ENCODE measurements at places on chromosomes 12 and 14.

DNA sequence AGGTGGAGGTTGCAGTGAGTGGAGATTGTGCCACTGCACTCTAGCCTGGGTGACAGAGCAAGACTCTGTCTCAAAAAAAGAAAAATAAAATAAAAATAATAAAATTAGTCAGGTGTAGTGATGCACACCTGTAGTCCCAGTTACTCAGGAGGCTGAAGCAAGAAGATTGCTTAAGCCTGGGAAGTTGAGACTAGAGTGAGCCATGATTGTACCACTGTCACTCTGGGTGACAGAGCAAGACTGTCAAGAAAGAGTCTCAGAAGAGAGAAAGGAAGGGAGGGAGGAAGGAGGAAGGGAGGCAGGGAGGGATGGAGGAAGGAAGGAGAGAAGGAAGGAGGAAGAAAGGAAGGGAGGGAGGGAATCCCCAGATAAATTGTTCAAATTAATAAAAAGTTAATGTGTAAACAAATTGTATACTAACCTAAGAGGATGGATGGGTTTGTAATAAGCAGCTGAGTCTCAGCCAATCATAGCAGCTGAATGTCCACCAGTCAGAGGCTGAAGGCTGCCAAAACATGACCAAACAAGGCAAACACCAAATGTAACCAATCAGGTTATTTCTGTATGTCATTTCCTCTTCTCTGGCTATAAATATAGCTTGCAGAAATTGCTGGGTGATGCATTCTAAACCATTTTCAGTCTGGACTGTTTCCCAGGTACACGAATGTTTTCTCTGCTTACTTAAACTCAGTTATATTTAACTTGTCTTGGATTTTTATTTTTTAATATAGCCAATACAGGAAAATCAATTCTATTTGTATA lies 6.1 kb upstream of the CDCA4 start:
- no peak for DNase-seq

- DNase-seq: no peak
Observed at GRCh38 chr14:21220874-21221477, 48.3 kb downstream of the HNRNPC start.

DNA sequence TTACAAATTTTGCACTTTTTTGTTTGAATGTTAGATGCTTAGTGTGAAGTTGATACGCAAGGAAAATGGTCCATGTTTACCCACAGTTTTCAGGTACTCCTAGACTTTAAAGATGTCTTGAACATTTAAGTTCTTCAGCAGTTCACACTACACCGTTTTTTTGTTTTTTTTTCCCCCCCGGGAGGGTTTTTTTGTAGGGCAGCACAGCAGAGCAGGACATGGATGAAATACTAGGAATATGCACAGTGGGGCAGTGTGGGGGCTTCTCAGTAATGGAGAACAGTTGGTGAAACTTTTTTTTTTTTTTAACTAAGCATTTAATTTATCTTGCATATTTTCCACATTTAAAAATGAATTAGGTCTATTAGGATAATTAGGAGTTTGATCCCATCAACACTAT lies 4.9 kb downstream of the RAN start:
- no peak for DNase-seq

GRCh38 chr12:50248883-50249282 lies 34.4 kb downstream of the LIMA1 start:
- no peak for DNase-seq

- DNase-seq: no peak
Observed at GRCh38 chr12:40375076-40375475, 150.3 kb downstream of the LRRK2 start.

DNA sequence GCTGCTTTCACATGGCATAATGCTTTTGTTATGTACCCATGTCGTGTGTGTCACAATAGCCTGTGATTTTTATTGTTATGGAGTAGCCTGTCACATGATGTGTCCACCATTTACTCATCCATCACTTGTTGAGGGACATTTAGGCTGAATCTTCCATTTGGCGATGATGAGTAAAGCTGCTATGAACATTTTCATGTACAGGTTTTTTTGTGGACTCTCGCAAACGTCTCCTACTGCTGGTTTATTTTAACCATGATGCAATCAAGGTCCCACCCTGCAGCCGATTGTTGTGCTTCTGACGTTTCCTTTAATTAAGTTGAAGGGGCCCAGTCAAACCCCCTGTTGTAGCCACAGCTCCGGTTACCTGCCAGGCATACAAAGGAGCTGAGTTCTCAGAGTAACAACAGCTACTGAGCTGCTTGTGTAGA lies 63.2 kb downstream of the ZNF664 start:
- DNase-seq: no peak

DNA sequence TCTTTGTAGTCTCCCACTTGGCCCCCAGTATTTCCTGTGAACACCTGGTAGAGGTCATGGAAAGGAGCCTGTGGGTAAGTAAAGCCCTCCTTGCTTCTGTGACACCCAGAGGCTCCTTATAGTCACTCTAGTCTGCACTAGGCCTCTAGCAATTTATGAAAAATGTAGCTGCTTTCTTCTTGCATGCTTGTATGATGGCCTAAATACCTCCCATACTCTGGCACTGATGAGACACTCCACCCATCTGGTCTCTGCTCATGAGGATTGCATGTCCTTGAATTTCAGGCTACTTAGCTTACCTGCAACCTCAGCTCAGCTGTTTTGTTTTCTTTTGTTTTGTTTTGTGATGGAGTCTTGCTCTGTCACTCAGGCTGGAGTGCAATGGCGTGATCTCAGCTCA lies 4.6 kb upstream of the A2ML1 start:
- no peak for DNase-seq

DNA sequence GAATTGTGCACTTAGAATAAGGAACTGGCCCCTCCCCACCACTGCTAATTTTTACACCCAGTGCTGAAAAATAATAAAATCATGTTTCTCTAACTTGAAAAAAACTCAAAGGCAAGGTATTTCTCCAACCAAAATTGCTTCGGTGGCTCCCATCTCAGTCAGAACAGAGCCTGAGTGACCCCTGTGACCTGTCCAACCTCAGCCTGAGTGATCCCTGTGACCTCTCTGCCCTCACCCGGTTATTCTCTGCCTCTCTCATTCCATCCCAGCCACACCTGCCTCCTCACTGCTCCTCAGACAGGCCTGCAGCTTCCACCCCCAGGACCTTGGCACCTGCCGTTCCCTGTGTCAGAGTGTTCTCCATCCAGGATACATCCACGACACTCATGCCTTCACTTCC lies 5.1 kb downstream of the SLC6A12 start:
- no peak for DNase-seq

GRCh38 chr12:47705566-47706425 lies at the start of gene RPAP3:
TSS of gene RPAP3 (minus strand) at chr12:47706030. CDS start at chr12:47702840, 3,190 bp downstream.
- peak; percentile 95 for DNase-seq

DNA sequence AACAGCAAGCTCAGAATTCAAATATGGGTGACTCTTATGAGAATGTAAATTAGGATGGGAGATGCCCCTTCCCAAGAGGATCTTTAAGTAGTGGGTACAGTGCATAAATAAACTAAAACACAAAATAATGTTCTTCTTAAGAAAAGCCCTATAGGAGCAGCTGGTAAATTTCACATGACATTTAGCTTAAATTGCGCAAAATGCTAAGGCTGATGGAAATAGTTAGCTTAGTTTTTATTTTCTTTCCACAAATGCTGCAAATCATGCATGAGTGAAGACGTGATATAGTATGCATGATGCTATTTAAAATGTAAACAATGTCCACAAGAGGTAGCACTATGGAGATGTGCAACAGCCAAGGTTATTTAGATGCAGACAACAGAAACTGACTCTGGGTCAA lies 328.1 kb downstream of the ATP23 start:
- DNase-seq: no peak

DNA sequence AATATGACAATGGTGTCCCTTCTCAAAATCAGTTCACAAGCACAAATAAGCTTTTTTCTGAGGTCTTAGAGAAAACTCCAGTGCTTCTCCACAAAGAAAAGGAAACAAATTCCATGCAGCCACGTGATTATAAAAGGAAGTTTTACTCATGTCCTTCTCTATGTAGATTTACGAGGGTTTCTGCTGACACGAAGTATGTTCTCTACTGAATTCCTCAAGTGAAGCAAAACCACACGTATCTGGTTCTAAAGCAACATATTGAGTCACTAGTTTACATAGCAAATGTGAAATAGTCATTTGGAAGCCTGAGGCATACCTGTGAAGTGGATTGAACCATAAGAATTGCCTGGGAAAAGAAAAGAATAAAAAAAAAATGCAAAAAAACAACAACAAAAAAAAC lies 31.9 kb downstream of the BMP4 start:
- DNase-seq: no peak

DNA sequence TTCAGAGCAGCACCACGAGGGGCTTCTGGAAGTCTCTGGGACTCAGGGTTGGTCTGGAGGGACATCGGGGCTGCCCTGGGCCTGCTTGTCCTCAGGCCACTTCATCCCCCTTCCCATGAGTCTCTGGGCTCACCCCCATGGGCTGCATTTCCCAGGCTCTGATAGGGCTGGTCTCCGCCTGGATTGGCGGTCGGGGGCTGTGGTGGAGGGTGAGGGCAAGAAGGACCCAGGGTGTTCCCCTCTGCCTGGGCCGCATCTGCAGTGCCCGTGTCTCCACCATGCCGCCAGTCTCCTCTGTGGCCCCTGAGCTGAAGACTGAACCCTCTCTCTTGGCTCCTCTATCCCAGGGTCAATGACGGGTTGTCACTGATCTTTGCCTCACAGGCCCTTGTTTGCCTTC lies 242.1 kb downstream of the ADGRD1 start:
- no peak for DNase-seq

DNA sequence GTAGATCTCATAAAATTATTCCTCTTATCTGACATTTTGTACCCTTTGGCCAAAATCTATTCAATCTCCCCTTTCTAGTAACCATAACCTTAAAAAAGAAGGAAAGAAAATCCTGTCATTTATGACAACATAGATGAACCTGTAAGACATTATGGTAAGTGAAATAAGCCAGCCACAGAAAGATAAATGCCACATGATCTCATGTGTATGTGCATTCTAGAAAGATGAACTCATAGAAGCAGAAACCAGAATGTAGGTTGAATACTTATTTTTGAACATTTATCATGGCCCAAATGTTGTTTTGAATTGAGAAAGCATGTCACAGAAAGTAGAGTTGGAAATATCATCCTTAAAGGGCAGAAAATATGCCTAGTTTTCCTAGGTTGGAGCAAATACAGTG lies 1053.6 kb downstream of the SLC6A15 start:
- DNase-seq: no peak

- DNase-seq: no peak
Observed at GRCh38 chr12:68113644-68114043, 45.9 kb downstream of the IFNG start.

- no peak for DNase-seq
Observed at GRCh38 chr12:21566223-21566906, 38.3 kb downstream of the GYS2 start.

DNA sequence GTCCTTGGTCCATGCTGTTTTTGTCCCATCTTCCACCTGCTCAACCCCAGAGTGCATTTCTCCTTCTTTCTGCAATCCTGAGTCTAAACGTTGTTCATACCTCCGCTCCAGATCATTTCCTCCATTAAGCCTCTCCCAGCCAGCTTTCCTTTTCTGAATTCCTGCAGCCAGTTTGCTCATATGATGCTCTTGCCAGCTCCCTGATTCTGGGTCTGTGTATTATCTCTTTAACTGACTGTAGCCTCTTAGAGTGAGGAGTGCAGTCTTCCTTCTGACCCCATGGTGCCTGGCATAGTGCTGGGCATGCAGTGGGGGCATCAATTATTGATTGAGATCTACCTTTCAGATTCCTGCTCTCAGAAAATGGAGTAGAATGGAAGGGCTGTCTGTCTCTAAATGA lies 11.5 kb upstream of the TBPL2 start:
- no peak for DNase-seq

DNA sequence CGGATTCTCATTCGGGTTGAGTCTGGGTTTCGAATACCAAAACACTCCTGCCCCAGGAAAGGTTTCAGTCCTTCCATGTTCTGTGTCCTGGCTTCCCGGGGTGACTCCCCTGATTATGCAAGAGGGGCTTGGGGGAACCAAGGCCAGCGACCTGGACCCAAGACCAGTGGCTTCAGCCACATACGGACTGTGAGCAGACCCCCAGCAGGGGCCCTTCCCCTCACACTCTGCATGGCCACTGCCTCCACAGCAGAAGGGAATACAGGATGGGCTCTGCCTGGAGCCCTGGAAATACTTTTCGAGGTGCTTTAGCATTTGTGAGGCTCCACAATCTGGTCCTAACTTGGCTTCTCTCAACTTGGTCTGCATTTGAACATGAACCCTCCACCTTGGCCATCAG lies 19.1 kb downstream of the HDAC7 start:
- DNase-seq: no peak

DNA sequence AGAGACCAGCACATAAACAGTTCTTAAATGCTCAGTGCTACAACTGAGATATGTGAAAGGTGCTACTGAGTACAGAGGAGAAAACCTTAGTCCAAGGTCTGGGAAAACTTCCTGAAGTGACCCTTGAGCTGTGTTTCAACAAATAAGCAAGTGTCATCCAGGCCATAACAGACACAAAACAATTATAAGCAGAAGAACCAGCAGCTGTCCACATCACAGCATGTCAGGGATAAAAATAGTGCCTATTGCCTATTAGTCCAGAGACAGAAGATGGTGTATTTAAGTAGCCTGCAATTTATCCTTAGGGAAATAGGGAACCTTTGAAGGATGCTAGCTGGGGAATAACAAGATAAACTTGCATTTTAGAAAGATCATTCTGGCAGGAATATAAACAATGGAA lies 237.8 kb downstream of the SPTSSA start:
- no peak for DNase-seq

DNA sequence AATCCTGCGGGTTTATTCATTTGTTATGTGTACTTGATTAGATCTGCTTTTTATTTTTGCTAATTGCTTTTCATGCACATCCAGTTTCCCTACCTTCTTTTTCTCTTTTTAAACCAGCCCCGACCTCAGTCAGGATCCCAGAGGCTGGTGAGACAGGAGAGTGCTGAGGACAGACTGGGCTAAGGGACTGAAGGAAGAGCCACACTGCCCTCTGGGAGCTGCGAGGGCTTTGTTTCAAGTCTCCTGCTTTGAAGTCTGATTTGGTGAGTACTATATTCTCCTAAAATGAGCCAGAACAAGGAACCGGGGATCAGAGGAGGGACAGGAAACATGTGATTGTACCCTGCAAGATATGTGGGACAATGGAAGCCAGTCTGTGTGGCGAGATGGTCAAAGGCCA lies 23.9 kb downstream of the PRICKLE1 start:
- no peak for DNase-seq

DNA sequence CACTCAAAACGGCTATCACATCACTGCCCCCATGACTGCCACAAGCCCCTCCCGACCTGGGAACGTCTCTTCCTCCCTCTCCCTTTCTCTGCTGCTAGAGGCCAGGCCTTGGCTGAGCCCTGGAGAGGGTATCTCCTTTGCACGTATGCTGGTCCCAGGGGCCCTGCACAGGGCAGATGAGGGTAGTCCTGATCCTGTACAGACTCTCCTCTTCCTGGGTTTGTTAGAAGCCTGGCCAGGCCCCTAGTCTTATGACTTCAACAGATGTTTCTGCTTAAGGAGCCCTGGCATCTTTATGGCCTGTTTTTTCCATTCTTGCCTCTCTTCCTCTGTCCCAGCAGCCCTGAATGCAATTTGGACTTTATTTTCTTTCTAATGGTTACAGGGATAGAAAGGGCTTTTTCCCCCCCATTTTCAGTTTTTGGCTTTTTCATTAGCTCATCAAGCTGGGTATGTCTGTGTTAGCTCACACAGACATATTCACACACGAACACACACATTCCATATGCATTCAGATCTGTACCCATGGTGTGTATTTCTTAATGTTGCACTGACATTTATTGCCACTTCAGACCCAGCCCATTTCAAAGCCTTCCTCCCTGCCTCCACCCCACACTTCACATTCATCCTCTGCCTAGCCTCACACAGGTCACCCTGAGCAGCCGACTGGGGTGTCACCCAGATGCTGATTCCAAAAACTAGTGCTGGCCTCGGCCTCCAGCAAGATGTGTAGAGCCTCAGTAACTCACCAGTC lies 203.2 kb downstream of the ZFP36L1 start:
- no peak for DNase-seq
